Activated CD8-positive, alpha-beta memory T cell treated with anti-CD3 and anti-CD28 coated beads for 48 hours (primary cell): ENCODE measurements at places on chromosomes 2 and 18.
A peak's percentile ranks its signal among the peaks of the same experiment; 100 is the strongest.

DNA sequence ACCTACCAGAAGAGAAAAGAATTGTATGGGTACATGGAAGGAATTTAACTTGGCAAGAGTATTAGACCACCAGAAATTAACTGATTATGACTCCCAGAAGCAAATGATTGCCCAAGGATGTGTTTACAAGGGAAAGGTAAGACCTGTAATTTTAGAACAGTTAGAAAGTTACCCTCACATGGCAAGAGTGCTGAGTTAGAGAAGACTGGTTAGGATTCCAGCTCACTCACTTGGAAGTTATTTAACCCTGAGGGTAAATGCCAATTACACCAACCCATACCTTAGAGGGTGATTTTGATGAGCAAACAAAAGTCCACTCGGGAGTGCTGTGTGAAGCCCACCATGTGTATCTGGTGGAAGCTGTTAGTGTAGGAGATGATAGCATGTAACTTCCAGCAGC, 170.2 kb downstream of the TPGS2 start:
- DNase-seq: no peak

- no peak for DNase-seq
Observed at GRCh38 chr2:225768741-225769140, 369.2 kb downstream of the NYAP2 start.

- DNase-seq: no peak
Observed at GRCh38 chr2:215104226-215104625, 34.2 kb downstream of the ABCA12 start.

GRCh38 chr2:88691339-88692183, at the start of gene RPIA:
RPIA (plus strand) TSS chr2:88691673; CDS start chr2:88691699, 26 bp downstream.
- DNase-seq: peak; percentile 96

GRCh38 chr2:127639111-127639474, 6.9 kb upstream of the GPR17 start:
- no peak for DNase-seq

- no peak for DNase-seq
Observed at GRCh38 chr18:45373286-45373880, 241.9 kb upstream of the SLC14A2 start.

DNA sequence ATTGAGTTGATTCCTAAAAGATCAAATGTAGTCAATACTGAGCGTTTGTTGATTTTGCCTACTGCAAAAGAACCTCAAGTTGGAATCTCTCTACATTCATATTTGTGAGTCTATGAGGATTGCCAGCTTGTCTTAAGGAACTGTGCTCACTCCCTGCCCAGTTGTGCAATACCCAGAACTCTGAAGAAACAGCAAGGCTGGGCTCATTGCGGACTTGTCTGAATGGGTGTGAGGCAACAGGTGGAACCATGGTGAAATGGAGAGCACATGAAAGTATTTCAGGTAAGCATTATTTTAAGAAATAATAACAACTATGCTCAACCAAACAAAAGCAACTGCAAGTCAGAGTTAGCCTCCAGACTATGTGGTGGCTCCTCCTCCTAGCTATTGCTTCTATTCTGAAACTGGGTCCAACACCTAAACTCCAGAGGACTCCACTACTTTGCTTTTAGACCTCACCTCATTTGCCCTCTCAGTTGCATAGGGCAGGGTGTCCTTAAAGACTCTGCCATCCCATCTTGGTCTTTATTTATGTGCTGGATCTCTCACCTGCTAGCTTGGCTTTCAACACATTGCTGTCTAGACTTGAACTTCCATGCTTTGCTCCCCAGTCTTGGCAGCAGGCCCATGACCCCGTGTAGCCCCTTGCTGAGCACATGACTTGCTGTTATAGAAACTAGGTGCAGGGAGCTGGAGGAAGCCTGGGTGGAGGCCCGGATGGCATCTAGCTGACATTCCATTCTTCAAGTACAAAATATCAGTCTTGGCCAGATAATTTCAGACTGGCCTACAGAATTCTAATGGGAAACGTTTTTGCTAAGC, 94.8 kb upstream of the ARL5A start:
- no peak for DNase-seq

DNA sequence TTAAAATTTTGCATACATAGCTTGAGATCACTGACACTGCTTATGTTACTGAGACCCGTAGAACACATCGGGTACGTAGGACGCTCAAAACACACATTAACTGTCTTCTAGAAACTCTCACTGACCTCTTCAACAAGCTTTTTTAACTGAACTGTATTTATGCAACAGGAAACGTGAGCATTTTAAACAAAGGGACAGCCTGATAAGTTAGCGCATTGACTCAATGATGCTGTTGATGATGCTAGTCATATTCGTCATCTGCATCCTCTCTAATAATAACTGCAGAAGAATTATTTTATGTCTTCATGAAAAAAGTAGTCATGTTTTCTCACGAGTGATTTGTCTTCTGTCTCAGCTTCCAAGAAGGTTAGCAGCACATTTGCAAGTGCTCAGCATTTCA, 824.0 kb downstream of the DCDC2C start:
- DNase-seq: no peak

GRCh38 chr2:10269291-10269690, 33.4 kb upstream of the HPCAL1 start:
- DNase-seq: no peak

DNA sequence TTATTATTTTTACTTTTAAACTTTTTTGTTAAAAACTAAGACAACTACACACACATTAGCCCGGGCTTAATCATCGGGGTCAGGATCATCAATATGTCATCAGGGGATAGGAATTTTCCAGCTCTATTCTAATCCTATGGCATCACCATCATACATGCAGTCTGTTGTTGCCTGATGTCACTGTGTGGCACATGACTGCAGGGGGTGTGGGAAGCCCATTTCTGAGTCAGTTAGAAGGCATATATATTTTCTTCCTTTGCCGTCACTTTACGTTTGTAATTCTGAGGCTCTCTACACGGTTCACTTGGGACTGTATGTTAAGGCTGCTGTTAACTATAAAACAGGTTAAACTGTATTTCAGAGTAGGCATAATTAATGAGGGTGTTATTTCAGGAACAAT, 144.4 kb upstream of the ITGA6 start:
- no peak for DNase-seq

DNA sequence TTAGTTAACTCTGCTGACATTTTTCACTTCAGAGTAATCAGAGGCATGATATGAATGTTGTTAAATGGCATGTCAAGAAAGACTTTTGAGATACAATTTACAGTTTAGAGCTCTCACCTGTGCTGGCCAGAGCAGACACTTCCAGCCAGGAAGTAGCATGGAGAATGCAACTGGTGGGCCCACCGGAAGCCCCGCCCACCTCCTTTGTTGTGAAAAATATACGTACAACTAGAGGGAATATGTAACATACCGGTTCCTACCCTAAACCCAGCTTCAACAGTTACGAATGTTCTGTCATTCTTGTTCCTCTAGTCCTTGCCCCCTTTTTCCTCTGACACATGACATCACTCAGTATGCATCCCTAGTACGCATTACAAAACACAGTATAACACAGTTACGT, 70.2 kb upstream of the ITM2C start:
- no peak for DNase-seq

DNA sequence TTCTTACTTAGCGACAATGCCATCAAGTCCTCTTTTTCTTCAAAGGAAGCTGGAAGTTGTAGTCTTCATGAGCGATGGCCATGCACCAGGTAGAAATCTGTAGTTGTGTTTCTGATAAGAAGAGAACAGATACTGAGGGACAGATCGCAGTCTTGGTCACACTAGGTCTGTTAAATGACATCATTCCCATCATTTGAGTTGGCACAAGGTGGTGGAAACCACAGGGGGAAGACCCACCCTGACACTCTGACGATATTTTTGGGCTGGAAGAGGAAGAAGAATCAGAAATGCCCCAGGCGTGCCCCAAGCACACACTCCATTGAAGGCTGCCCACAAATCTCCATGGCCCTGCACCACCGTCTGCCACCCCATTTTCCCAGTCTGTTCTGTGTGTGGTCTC, 89.0 kb upstream of the BOD1L2 start:
- DNase-seq: no peak

DNA sequence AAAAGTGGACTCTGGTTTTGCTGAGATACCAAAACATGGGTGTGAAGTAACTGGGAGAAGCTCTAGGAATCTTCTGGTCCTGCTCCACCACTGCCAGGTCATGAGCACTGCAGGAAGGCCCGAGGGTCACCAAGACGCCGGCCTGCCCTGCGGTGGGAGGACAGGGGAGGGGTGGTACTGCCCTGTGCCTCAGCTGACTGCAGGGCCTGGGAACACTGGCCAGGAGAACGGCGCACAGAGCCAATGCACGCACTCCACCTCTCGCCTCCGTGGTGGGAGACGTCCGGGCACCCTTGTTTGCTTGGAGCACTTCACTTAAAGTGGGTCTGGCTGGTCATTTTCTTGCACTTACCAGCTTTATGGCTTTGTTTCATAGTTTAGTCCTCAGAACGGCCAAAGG, 153.4 kb downstream of the SH3RF3 start:
- no peak for DNase-seq

DNA sequence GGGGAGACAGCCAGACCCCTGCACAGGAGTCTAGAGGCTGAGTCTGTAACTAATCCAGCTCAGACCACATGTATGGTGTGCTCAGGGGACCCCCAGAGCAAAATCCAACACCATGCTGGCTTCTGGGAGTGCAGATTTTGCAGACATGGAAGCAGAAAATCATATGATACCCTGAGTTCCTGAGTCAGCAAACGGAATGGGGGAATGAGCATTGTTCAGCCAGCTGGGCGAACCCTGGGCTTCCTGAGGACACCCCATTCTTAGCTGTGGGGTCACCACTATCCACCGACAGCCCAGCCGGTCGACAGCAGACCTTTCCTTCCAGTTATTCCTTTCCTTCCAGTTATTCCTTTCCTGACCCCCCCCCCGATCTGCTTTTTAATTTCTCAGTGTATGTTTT, 322.9 kb downstream of the GBX2 start:
- DNase-seq: no peak

DNA sequence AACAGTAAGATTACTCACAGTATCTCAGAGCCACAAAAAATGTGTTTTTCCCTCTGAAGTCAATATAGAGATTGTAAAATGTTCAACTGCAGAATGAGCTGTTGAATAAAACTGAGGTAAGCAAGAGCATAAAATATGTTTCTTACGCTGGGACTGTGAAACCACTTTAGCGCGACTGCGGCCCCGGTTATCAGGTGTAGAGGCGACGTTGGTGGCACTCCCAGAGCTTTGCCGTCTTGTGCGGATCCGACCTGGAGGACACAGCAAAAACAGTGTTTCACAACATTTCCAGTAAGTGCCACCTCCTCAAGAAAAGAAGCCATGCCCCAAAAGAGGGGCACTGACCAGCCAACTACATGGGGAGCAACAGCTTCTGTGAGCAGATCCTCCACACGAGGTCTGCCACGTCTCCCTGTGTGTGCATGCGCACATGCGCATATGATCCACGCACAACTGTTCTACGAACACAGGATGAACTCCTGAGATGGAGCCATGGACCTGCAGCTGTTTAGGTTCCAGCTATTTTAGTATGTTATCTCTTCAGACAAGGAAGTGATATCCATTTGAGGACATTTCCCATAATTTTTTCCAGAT, 100.7 kb upstream of the RNU4ATAC start:
- DNase-seq: no peak

- no peak for DNase-seq
Observed at GRCh38 chr2:31256611-31257382, 22.8 kb downstream of the EHD3 start.

GRCh38 chr2:172342611-172343010, 84.8 kb upstream of the ITGA6 start:
- no peak for DNase-seq

- DNase-seq: no peak
Observed at GRCh38 chr2:176124110-176124946, 1.8 kb downstream of the HOXD9 start.

DNA sequence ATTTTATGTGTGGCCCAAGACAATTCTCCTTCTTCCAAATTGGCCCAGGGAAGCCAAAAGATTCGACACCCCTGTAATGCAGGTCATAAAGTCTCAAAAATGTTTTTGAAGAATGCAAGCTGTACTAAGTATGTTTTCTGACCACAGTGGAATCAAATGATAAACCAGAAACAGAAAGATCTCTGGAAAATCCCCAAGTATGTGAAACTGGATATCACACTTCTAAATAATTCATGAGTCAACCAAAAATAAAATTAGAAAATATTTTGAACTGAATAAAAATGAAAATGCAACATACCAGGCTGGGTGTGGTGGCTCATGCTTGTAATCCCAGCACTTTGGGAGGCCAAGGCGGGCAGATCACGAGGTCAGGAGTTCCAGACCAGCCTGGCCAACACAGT, 34.1 kb upstream of the UBE2F start:
- no peak for DNase-seq

DNA sequence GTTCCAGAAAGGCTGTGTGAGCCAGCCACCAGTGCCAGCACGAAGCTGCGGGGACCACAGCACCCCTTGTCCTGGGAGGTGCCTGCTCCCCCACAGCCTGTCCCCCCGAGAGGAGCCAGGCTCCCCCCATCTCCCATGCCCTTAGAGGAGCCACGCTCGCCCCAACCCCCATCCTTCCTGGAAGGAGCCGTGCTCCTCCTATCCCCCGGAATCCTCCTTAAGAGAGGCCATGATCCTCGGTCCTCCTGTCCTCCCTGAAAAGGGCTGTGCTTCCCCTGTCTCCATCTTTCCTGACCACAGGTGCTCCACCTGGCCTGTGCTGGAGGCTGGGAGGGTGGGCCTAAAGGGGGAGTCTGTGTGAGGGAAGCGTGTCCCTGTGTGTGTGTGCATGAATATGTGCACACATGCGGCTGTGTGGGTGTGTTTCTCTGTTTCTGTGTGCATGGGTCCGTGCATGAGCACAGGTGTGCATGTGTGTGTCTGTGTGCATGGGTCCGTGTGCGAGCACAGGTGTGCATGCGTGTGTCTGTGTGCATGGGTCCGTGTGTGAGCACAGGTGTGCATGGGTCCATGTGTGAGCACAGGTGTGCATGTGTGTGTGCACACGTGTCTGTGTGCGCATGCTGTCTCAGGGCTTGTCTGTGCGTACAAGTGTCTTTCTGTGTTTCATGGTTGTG, 80.3 kb downstream of the RTP5 start:
- no peak for DNase-seq

DNA sequence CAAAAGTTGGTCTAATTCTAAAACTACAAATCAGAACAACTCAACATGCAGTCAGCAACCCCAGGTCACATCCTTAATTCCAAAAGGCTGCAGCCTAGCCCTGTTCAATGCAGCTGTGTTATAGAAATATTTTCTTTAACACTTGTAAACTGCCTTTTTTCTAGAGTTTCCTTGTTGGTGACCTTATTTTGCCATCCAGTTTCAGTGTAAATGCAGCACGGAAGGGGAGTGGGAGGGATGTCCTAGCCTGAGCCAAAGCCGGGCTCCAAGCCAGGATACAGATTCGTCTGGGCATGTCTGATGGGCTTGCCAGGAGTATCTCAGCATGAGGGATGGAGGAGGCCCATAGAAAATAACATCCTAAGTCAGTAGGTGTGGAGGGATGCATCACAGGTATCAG, 17.7 kb upstream of the SP3 start:
- DNase-seq: no peak

- no peak for DNase-seq
Observed at GRCh38 chr2:138942466-138942865, 162.3 kb upstream of the NXPH2 start.

DNA sequence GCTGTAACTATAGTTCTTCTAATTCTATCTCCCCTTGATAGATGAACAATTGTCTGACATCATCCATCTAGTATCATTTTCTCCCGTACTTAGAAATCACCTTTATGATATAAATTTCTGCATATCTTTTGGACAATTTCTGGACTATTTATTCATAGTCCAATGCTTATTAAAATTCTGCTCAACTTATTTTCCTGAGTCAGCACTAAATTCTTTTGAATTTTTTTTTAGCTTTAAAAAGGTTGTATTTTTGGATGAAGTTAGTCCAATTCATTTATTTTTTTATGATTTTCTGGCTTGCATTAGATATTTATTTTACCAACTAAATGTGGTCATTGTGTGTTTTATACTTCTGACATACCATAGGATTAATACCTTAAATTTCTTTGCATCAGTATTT, 538.5 kb upstream of the DCC start:
- DNase-seq: no peak
